Frontal cortex (tissue), 4 donors: ENCODE measurements at places on chromosomes 13 and 19.

- no peak for DNase-seq
Measured at GRCh38 chr19:6393983-6394412, 1.0 kb upstream of the GTF2F1 start.

- DNase-seq, result no peak
Measured at GRCh38 chr19:47797996-47798903, 6.1 kb downstream of the TPRX1 start.

DNA sequence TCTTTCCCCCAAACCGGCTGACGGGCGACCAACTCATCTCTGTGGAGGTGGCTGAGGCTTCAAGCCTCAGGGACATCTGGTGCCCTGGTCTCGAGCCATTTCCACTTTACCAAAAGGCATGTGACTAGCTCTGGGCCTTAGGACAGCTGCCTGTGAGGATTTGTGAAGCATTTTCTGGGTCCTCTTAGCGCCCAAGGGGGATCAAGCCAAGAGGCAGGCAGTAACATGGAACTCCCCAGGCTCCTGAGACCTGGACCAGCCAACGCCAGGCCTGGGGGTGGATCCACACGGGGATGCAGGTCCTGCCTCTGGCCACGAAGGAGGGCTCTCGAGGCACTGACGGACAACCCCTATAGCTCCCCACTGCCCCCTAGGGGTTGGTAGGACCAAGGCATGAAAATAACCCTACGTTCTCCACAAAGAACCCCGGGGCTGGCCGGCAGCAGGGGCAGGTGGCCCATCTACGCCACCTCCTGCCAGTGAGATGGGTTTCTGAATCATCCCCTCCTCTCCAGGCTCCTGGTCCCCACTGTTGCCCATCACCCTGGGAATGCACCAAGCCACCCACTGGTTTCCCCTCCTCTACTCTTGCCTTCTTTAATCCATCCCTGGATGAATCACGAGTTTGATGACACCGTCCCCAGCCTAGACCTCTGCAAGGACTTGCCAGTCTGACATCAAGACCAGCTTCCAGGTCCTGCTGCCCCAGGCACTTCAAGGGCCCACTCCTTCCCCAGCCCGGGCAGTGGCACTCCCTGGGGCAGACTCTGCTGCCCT is 7.0 kb upstream of the MYDGF start:
- DNase-seq, result no peak

DNA sequence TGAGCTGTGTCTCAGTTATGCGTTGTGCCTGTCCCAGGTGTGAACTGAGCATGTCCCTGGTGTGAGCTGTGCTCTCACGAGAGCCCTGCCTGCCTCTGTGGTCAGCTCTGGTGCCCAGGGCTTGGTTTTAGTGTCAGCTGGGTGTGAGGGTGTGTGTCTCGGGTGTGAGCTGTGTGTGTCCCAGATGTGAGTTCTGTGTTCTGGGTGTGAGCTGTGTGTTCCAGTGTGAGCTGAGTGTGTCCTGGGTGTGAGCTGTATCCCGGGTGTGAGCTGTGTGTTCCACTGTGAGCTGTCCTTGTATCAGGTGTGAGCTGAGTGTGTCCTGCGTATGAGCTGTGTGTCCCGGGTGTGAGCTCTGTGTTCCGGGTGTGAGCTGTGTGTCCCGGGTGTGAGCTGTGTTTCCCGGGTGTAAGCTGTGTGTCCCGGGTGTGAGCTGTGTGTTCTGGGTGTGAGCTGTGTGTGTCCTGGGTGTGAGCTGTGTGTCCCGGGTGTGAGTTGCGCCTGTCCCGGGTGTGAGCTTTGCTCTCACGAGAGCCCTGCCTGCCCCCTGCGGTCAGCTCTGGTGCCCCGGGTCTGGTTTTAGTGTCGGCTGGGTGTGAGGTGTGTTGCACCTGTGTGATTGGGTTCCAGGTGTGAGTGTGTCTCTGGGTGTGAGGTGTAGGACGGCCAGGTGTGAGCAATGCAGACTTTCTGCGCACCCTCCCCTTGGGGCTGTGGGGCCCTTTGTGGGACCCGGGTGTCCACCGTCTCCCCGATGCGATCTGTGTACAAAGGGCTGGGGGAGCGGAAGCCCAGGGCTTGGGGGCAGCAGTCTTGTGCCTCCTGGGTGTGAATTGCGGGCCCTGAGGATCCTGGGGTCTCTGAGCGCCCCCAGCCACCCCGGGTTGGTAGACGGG is 7.1 kb upstream of the PEAK3 start:
- DNase-seq, result no peak

DNA sequence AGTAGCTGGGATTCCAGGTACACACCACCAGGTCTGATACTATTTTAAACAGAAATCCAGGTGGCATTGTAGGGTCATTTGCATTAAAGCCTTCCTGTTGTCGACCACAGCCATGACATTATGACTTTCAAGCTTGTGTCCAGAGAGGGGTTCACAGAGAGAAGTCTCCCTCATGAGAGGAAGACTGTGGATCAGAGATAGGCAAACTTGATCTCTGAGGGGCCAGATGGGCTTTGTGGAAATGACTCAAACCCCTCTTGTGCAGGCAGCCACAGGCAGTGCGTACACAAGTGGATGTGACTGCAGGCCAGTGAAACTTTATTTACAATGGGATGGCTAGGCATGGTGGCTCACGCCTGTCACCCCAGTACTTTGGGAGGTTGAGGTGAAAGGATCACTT is 27.8 kb upstream of the F2RL3 start:
- DNase-seq, result no peak

GRCh38 chr19:52722062-52723003 is 12.5 kb downstream of the ZNF611 start:
- DNase-seq, result no peak

- DNase-seq, result no peak
Measured at GRCh38 chr13:40254394-40254793, 412.0 kb downstream of the FOXO1 start.

DNA sequence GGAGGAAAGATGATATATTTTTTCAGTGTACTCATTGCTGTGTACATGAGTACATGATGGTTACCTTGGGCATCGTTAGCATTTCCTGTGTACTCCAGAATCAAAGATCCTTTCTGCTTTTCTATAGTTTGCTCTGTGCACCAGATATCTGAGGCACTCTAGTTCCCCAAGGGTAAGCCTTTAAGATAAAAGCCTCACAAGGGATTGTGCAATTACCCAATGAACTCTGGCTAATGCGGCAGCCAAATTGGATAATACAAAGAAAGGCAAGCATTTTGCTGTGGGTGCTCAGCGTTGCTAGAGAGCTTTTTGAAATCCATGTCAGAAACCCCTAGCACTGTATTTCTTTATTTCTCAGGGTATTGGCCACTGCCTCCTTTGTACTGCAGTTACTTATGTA is 2.9 kb downstream of the CYSLTR2 start:
- DNase-seq, result no peak

GRCh38 chr13:27041341-27041740 is 130.3 kb downstream of the USP12 start:
- DNase-seq, result no peak

- DNase-seq, result peak; percentile 68
Measured at GRCh38 chr13:113928685-113929627, 44.9 kb downstream of the C13orf46 start.

DNA sequence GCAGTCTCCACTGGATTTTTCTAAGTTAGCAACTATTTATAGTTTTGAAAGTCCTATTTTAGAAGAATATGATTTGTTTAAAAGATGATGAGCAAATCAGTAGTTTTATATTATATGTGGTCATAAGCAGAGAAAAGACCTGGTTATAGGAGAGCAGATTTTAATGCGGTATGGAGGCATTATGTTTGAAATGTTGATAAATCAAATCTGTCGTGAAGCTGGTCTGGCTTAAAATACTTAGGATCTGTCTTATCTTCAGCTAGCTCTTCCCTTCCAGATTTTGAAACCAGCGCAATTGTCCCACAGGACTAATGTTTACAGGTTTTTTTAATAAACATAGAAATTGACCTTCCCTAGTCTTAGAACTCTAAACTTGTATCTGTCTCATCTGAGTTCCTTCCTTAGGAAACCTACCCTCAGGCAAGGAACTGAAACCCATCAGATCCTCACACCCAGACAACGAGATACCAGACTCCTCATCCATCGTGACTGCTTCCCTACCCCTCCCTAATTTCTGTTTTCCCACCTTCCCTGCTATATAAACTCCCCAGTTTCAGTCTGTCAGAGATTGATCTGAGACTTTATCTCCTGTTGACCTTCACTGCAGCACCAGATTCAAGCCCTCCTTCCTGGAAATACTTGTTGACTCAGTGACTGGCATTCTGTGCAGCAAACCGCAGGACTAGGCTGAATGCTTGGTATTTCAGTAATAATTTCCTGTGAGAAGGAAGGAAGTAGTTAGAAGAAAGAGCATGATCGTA is 37.8 kb upstream of the CXCL17 start:
- DNase-seq, result no peak
